ENCODE measurements at places on chromosomes 13 and 19.

- DNase-seq: no peak
These were observed at the start of gene KCNN4 for GRCh38 chr19:43780706-43781525. Gene KCNN4 (minus strand): TSS chr19:43780973. CDS start chr19:43780861, 112 bp downstream.

DNA sequence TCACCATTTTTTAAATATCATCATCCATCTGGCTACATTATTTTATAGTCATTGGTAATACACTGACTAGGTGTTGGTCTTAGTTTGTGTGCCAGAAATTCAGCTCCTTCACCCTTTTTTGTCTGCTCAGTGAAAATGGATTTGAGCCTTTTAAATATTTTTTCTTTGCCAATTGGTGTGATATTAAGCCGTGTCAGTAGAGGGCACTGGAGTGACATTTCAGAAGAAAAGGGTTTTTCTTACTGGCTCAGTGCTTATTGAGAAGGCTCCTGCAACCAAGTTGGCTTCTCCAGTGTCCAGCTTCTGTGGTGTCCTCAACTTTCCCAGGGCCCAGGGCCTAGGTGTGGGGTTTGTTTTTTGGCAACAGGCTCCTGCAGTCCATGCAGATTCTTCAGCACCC lies 546.6 kb downstream of the DACH1 start:
- DNase-seq: no peak

DNA sequence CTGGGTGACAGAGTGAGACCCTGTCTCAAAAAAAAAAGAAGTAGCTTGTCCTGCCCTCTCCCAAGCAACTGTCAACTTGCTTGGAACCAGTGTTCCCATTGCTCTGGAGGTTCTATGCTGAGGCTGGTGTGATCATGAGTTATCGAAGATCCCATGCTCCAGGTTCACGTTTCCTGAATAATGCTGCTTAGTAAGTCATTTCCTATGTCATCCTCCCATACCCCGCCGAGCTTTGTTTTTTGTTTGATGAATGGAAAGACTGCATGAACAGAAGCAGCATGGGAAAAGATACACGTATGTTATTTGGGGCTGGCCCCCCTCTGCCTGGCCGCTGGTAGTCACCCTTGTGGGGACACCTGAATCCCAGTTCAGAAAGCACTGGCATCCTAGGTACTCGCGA lies 11.3 kb downstream of the SLC25A42 start:
- DNase-seq: no peak

DNA sequence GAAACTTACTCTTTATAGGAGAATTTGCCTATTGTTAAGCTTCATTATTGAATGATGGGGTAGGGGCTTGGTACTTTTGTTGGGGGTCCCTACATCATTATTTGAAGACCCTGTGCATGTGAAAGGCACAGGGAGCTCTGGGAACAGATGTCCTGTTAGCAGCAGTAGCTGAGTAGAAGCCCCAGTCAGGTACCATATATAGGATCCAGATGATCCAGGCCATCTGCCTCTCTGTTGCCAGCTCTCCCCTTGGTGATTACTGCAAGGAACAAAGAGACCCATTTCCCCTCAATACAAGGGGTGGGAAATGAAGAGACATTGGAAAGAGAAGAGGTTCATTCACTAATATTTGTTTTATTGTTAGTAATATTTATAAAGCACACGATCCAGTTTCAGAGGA lies 4.4 kb upstream of the MTMR6 start:
- DNase-seq: no peak

DNA sequence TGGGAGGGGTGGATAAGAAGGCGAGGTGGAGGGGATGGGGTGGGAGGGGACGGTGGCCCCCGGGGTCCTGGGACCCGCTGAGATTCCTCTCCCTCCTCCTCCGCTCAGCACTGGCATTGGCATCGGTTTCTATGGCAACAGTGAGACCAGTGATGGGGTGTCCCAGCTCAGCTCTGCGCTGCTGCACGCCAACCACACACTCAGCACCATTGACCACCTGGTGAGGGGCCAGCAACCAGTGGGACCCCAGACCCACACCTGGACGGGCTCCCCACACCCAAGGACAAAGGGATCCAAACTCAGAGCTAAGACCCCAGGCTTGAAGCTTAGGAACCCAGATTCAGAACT lies 5.9 kb downstream of the TTYH1 start:
- DNase-seq: no peak

DNA sequence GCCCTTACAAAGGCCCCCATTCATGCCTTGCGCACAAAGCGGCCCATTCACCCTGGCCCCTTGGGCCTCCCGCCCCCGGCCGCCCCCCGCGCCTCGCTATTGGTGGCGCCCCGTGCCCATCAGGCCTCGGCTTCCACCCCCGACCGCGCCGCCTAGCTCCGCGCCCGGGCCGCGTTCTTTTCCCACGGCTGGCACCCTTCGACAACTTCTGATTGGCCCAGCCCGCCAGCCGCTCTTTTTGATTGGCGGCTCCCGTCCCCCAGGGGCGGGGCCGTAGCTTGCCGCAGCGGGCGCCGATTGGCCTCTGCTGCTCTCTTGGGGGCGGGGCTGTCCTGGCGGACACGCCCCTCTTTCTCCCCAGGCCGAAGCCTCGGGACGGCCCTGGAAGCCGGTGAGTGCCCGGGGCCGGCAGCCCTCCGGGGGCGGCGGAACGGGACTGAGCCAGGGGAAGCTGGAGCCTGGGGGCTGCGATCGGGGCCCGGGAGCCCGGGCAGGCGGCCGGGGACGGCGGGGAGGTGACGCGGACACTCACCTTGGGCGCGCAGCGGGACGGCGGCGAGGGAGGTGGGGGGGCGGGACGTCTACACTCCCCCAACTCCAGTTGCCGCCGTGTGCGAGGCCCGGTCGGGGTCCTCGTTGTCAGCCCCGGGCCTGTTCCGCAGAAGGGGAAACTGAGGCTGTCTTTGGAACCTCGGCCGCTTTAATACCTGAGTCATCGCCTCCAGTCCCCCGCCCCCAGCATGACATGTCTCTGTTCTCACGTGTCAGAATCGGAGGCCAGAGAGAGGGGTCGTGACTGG lies at the start of gene MYH14:
MYH14 (plus strand) TSS at position 342 of the 800 bp plus-strand sequence. CDS start 6,744 bp downstream, outside the sequence.
- peak; percentile 96 for DNase-seq

- DNase-seq: no peak
These were observed 99.2 kb downstream of the GNG7 start for GRCh38 chr19:2603334-2603733.

- no peak for DNase-seq
These were observed 10.8 kb downstream of the SUGP2 start for GRCh38 chr19:19022380-19022961.

GRCh38 chr19:39446365-39447084 lies 1.1 kb downstream of the SUPT5H start:
- no peak for DNase-seq

- DNase-seq: no peak
These were observed 42.9 kb downstream of the LRCH1 start for GRCh38 chr13:46595885-46596275.

- peak; percentile 77 for DNase-seq
These were observed at the start of gene ZNF30 for GRCh38 chr19:34926685-34927375. Gene ZNF30 (plus strand): TSS chr19:34926903. CDS start chr19:34929948, 3,045 bp downstream.

GRCh38 chr13:75478659-75479058 lies 3.3 kb downstream of the TBC1D4 start:
- no peak for DNase-seq

DNA sequence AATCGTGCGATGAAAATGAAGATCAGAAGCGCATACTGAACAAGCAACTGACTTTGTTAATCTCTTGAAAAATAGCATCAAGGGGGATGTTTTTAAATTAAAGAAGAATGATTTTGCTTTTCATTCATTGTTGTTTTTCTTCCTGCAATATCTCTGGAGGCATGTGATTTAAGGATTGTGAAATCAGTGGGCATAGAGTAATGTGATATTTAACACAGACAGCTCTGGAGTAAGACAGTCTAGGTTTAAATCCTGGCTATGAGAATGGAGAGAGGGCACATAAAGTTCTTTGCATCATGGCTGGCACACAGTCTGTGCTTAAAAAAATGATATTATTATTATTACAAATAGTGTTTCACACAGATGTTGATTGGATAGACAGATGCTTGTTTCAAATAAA lies 243.1 kb upstream of the NBEA start:
- DNase-seq: no peak

DNA sequence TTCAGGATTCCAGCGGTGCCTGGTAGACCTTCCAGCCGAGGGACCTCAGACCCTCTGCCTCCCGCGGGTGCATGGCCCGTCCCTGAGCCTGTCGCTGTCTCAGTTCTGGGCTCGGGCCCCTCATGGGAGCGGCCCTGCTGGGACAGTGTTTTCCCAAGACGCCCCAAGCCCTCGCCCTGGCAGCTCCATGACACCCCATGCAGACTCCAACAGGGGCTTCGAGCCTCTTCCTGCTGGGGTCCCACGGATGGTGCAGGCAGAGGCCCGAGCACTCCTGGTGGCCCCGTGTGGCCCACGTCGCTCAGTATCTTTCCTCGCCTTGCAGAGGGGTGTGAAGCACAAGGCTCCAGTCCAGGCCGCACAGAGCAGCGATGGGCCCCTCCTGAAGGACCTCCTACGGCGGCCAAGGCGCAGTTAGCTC lies 88.8 kb upstream of the MCF2L start:
- DNase-seq: no peak

DNA sequence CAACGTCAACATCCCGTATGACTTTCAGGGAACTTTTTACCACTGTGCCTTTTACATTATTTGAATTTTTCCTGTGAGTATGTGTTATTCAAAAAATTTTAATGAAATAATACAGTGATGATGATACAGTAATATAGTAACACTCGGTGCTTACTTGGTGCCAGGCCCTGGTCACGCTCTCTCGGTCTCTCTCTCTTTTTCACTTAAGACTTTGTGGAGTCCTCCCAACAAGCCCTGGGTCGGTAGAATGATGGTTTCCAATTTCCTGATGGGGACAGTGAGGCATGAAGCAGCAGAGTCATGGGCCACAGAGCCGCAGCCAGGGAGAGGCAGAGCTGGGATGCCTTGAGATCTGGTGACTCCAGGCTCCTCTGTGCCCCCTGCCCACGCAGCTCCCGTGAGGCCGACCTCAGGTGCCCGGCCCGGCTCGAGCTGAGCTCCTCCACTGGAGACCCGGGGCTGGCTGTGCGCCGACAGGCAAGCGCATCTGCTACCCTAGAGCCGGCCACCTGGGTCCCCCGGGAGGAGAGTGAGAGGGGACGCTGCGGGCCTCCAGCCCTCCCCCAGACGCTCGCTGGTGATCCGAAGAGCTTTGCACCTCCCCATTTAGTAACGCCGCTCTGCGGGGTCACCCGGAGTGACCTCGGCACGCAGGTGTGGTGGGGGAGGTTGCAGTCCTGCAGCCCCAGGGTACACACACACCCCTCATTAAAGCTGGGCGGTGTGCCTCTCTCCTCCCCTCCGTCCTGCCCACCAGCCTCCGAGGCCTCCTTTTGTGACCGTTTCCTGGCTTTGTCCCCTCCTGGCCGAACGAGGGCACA lies 4.4 kb upstream of the SBK3 start:
- DNase-seq: no peak

- no peak for DNase-seq
These were observed 6.2 kb upstream of the SPART start for GRCh38 chr13:36352350-36352749.

- no peak for DNase-seq
These were observed 53.2 kb downstream of the COMP start for GRCh38 chr19:18737954-18738351.

DNA sequence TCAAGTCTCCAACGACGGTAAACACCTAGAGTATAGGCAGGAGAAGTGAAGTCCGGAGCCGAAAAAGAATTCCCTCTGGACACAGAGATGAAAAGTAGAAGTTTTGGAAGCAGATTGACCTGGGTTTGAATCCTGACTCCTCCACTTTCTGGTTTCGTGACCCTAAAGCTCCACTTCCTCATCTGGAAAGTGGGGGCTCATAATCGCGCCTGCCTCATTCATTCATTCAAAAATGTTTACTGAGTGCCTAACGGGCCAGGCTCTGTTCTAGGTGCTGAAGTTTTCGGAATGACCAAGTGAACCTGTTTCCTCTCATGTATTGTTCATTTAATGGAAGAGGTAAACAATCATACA lies 7.1 kb upstream of the EML2 start:
- DNase-seq: no peak

DNA sequence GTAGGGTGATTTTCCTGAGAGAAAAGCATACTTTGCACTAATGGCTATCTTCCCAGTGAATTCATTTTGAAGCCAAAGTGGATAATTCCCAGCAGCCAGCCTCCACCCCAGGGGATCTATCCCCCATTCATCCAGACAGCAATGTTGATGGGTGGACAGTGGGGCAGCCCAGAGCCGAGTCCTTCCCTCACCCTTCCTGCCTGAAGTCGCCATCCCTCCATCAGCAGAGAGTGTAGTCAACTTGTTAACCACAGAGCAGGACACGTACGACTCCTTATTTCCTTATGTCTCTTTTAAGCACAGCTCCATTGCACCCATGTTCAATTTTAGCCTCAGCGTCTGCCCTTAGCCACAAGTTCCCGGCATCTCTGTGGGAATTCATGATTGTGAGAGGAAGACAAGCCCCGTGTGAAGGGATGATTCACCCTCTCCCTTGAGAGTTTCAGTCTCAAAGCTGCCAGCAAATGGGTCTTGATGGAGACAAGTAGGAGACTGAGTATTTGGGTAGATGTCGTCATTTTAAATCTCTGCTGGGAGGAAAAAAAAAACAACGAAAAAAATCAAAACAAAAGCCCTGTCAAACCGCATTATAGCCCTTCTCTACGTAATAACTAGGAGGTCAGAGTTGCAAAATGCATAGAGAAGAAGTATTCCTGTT lies 58.3 kb upstream of the MEDAG start:
- DNase-seq: no peak

DNA sequence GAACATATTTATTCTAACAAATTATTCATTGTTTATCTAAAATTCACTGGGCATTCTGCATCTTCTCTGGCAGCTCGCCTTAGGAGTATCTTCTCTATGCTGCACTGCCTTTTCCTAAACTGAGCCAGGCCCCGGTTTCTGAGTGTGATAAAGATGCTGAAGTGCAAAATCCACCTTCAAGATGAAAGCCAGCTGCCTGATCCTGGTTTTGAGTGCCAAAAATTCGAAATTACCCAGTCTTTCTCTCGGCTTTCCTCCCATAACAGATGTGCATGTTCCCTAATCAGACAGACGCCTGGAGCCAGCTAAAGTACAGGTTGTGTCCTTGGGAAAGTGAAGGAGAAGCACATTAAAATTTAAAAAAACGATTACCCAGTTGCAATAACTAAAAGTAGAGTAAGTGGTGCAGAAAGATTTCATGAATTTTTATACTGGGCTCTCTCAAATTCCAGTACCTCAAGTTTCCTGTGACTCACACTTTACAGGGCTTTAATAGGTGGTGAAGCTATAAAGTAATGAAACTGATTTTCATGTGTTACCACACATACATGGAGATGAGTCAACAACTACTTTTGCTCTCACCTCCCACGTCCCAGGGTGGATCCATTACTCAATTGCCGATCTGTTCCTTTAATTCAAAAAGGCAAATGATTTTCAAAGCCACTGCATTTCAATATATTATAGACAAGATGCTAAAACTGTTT lies 65.0 kb upstream of the GTF2F2 start:
- DNase-seq: no peak

Data from amygdala (tissue), 56 donors.